ENCODE measurements at places on chromosomes 13 and 19.

- no peak for DNase-seq
Observed at GRCh38 chr13:109140479-109141349, 511.3 kb downstream of the MYO16 start.

DNA sequence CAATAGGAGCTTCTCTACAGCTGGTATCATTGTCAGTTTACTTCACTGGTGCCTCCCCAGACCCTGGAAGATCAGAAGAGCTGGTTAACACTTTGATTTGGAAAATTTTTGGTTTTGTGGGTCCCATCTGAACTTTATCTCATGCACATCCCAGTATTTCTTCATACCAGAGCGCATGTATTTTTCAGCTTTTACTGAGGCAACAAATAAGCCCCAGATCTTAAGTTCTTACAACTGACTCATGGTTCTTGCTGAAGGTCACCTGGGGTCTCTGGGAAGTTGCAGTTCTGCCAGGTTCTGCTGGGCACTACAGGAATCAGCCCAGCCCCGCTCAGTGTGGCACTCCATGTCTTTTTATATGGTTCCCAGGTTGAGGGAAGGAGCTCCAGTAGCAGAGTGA, 1249.9 kb downstream of the EFNB2 start:
- no peak for DNase-seq

DNA sequence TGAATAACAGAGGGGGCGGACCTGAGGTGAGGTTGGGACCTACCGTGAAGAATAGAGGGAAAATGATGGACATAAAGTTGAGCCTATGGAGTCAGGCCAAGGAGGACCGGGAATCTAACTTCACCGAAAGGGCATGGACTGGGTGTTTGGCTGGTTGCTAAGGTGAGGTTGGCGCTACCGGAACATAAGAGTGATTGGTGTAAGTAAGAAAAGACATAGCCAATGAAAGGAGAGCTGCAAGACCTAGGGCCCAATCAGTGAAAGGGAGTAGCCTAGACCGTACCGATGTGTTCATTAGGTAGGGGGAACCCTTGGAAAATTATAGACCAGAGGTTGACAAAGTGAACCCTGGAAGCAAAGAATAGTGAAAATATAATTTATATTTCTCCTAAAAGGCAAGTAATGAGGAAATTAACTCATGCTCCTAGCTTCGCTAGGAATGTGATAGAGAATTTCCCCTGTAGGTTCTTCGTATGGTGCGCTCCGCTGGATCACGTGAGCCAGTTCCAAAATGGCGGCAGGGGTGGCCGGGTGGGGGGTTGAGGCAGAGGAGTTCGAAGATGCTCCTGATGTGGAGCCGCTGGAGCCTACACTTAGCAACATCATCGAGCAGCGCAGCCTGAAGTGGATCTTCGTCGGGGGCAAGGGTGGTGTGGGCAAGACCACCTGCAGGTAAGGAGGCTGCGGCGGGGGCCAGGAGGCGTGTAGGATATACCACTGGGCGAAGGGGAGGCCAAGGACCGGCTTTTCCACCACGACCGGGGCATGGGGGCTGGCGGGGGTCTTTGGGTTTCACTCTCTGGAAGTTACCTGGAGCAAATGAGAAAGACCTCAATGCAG, at the start of gene GET3:
GET3 (plus strand) TSS at position 503 of the 840 bp plus-strand sequence; CDS start at position 512, 9 bp downstream.
- DNase-seq: peak; percentile 86

DNA sequence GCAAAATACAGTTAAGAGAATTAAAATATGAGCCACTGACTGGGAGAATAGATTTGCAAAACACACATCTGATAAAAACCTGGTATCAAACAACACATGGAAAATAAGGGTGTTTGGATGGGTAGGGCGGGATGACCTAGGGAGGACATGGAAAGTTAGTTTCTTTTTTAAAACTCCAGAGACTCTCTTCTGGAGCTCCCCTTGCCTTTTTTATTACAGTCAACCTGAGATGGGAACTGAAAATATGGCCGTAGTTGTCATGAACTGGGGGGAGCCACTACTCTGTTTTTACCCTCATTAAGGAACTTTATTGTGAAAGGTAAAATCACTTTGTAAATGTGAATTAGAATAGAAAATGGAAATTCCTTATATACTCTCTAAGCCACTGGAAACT, 113.0 kb downstream of the ATP11A start:
- DNase-seq: no peak

- DNase-seq: no peak
Observed at GRCh38 chr13:35092751-35093150, 150.7 kb downstream of the NBEA start.

GRCh38 chr13:40651866-40652587, 14.4 kb downstream of the FOXO1 start:
- no peak for DNase-seq

DNA sequence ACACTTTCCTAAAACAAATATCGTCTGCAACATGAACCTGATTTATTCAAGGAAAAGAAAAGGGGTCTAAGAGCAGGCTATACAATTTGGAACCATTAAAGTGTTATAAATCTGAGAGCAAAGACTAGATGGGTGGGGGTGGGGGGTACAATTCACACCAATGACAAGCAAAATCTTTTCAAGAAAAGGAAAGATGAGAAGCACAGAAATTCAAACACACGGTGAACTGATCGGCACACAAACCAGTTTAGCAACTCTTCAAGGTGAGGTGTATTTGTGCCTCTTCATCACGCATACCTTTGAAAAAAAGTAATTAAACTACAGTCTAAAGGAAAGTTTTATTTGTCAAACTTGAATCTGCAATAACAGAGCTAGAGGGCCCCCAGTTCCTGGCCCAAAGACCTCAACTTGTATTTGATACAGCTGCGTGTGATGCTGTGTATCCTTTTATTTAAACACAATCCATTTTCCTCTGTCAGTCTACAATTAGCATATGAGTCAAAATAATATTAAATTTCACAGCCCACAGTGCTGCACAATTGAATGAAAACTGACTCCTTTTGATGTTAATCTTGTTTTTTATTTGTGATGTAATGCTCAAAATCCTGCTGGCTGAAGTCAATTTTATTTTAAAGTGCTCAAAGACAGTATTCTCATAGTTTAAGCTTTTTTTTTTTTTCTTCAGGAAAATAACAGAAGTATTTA, 14.2 kb downstream of the EFNB2 start:
- no peak for DNase-seq

GRCh38 chr13:44796597-44797490, 192.4 kb downstream of the NUFIP1 start:
- DNase-seq: no peak

DNA sequence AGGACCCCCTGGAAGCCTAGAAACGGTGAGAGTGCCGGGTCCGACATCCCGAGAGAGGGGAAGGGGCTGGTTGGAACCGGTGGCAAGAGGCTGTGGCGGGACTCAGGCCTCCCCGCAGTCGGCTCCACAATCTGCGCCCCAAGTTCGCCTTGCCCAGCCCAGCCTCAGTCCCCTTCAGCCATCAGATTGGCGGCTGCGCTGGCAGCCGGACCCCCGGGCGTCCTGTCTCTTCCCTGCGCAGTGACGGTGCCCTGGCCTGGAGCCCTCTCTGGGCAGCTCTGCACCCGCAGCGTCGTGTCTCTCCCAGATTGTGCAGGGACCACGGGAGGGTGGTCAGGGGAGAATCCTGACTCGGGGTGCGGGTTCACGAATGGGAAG, 315 bp downstream of the ZNF492 start:
- DNase-seq: no peak

- DNase-seq: no peak
Observed at GRCh38 chr13:91596842-91597241, 198.4 kb downstream of the GPC5 start.

- DNase-seq: peak; percentile 44
Observed at GRCh38 chr19:2546128-2547032, 70.5 kb downstream of the GADD45B start.

DNA sequence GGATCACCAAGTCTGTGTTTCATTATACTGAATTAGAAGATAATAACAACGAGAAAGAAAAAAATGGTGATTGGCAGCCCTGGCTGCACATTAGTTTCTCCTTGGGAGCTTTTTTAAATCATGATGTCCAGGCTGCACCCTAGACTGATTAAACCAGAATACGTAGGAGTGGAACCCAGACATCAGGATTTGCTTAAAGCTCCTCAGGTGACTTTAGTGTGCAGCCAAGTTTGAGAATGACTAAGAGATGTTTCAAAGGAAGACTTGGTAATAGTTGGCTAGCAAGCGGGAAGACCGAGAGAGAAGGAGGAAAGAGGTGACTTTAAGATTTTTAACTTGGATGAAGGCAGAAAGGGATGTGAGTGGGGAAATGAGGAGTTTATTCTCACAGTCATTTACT, 71.4 kb upstream of the SERP2 start:
- DNase-seq: no peak

DNA sequence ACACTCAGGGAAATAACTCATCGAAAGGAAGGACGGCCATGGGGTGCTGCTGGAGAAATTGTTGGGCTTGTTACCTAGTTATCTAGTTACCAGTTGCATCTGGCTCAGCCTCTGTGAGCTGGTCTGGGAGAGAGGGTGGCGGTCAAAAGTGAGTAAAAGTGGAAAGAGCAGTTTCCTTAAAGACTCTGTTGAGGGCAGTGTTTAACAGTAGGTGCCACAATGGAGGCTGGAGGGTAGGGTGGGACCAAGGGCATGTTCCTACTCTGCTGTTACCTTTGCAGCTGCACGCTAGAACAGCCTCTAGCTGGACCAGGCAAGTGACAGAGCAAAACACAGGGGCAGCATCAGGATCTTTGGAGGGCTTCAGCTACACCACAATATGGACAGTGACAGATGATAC, 228.8 kb upstream of the STARD13 start:
- no peak for DNase-seq

DNA sequence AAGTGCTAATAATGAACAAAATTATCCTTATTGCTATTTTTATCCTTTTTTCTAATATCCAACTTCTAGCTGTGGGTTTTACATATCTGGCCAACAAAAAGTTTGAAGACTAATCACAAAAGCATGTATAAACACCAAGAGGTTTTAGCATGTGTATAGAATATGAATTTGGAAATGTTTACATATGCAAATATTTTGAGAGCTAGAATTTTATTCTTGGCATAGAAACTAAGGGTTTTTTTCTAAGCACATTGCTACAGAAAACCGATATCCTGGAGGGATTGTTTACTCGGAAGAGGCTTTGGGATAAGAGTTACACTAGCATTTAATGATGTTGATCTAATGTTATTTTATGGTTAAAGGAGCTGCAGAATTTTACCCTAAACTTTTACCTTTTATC, 392.1 kb downstream of the EFNB2 start:
- no peak for DNase-seq

DNA sequence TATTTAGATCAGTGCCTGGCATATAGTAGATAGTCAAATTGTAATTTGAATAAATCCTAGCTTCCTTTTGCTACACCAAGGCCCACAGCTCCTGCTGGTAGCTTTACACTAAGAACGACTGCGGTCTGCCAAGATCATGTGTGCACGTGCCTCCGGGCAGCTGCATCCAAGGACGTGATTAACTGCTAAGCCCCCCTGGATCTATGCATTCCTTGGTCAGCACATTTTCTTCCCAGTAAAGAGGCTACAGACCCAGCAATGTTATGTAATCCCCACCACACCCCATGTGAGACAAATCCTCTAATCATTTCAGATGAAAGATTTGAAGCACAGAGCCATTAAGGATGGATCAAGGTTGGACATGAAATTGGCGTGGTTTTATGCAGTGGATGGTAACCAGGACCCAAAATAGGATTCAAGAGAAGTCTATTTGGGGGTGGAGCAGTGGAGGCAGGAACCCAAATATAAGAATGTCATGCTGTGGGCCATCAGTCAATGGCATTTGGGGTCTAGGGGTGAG, 65.2 kb upstream of the PEG3 start:
- no peak for DNase-seq

GRCh38 chr13:83452292-83452950, 429.9 kb downstream of the SLITRK1 start:
- DNase-seq: no peak

DNA sequence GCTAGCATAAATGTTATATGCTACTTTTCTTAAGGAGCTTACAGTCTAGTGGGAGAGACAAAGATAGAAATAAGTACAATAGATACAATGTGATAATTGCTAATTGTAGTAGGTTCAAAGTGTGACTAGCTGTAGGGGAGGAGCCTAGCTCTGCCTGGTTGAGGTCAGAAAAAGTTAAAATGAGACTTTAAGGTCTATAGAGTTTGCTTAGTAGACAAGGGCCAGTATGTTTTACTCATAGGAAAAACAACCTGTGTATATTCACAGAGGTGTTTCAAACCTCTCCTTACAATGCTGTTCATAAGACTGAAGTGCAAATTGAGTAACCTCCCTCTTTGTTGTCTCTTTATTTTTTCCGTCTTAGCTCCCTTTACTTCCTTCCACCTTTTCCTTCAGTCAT, 56.1 kb downstream of the PDS5B start:
- no peak for DNase-seq

DNA sequence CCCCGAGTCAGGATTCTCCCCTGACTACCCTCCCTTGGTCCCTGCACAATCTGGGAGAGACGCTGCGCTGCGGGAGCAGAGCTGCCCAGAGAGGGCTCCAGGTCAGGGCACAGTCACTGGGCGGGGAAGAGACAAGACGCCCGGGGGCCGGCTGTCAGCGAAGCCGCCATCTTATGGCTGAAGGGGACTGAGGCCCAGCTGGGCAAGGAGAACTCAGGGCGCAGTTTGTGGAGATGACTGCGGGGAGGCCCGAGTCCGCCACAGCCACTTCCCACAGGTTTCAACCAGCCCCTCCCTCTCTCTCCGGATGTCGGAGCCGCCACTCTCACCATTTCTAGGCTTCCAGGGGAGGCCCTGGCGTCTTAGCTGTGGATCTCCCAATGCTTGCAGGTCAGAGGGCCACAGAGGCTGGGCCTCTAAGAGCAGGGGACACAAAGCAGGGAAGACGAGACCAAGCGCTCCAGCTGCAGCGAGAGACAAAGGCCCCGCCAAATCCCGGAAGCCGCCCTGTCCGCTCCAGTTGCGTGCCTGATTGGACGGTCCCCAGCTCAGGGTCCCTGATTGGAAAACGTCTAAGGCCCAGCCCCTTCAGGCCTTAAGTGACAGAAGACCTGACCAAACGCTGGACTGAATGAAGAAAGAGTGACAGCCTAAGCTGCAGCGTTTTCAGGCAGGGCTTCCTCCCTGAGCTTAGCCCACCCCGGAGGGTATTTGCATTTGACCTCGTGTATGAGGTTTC, at the start of gene ZNF724:
ZNF724 (minus strand) TSS at position 484 of the 739 bp plus-strand sequence; CDS start at position 332, 152 bp downstream.
- DNase-seq: peak; percentile 90

DNA sequence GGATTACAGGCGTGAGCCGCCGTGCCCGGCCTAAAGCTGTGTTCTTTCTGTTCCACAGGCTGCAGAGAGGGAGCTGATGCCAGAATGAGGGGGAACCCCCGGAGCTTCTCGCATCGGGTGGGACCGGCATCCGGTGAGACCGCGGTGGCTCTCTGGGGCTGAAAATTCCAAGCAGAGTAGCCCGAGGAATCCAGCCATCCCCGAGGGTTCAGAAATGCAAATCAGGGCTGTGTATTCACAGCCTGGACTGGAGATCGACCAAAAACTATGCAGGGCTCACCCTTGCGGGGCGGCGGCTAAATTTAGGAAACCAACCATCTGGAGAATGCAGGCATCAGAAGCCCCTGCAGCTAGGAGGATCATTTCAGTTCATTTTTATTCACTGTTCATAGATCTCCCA, 99.2 kb downstream of the GNG7 start:
- no peak for DNase-seq

DNA sequence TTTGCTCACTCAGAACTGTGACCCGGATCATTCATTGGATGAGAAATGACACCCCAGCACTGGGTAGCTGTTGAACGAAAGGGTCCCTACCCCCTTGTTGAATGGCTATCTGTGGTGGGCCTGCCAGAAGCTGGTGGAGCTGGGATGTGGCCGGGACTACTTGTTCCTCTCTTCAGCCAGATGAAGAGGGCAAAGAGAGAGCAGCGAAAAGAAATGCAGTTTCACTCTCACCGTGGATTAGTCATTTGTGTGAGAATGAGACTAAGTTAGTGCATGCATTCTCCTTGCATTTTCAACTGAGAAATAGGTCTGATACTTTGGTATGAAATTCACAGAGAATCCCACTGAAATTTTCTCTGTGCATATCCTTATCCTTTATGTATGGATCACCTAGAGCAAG, 553.1 kb downstream of the IRS2 start:
- DNase-seq: no peak
